ENCODE measurements at places on chromosomes 11 and 22.

GRCh38 chr11:2703363-2704141 is 3.8 kb upstream of the KCNQ1OT1 start:
- no peak for DNase-seq

DNA sequence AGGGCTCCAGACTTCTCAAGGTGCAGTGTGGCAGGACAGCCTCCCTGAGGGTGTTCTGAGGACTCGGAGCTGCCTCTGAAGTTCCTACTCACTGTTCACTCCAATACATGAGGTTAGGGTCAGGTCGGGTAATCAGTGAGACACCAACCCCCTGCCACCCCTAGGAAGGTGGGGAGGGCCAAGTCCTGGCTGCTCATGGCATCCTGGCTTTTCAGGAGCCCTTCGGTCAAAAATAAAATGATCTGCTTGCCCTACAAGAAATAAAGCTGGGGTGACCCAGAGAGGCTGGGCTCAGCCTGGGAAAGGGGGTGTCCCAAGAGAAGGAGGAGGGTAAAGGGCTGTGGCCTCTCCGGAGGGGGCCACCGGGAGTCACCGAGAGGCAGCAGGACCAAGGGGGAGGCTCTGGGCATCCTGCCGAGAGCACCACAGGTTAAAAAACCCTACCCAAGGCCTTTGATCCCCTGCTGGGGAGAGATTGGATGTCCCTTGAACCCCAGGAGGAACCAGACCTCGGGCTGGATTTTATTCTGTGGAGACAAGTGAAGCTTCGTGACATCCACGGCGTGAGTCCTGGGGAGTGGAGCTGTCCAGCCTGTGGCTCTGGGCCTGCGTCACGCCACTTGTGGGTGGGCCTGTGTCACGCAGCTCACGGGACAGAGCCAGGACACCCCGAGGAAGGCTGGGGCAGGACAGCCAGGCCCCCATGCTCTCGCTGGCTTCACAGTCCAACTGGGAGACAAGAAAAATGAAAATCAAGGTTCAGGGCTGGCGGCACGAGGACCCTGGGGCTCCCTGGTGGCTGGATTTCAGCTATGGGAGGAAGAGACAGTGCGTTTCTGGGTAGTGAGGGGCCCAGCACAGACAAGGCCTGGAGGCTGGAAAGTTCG is 102.2 kb upstream of the FGF3 start:
- DNase-seq: no peak

GRCh38 chr11:19639603-19640105 is 73.0 kb upstream of the NAV2 start:
- DNase-seq: no peak

GRCh38 chr11:37343290-37343689 is 745.3 kb upstream of the RAG2 start:
- no peak for DNase-seq

GRCh38 chr11:121460941-121461514 is 8.3 kb upstream of the SORL1-AS1 start:
- no peak for DNase-seq

GRCh38 chr11:130528298-130529261 is 80.1 kb downstream of the ADAMTS15 start:
- DNase-seq: no peak

DNA sequence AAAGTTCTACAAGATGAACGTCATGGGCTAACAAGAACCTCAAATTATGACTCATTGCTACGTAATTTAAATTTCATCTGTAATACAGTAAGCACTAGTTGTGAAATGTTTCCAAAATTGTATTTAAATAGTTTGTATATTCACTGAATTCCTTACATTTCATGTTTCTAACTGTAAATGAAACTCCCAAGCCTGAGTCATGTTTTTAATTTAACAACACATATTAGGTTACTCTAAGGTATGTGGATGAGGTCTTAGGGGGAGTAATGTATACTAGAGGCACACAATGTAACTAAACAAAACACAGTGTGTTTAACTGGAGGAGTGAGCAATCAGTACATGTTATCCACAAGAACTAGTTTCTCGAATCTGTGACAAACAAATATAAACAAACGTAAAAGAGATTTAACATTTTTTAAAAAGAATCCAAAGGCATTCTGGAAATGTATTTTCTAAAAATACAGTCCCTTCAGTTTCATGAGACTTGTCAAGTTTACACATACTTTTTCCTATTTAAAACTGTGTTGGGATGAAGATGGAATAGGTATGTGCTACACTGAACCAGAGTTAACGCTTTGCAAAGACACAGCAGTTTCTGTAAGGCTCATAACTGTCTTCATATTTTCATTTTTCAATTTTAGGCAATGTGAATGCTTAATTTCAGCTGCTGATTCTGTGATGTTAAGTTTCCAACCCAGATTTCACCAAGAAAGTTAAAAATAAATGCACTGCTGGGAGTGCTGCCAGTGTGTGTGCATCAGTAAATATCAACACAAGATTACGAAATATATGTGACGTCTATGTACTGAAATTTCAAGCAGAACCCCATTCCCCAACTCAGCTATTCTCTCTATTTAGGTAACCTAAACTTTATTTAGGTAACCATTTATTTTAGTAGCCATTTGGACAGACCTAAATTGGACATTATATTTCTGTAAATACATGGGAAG is 52.6 kb downstream of the PITPNB start:
- no peak for DNase-seq

- no peak for DNase-seq
Observed at GRCh38 chr11:117453886-117454563, 126.4 kb downstream of the CEP164 start.

GRCh38 chr11:77396305-77396704 is 77.6 kb downstream of the PAK1 start:
- DNase-seq: no peak

DNA sequence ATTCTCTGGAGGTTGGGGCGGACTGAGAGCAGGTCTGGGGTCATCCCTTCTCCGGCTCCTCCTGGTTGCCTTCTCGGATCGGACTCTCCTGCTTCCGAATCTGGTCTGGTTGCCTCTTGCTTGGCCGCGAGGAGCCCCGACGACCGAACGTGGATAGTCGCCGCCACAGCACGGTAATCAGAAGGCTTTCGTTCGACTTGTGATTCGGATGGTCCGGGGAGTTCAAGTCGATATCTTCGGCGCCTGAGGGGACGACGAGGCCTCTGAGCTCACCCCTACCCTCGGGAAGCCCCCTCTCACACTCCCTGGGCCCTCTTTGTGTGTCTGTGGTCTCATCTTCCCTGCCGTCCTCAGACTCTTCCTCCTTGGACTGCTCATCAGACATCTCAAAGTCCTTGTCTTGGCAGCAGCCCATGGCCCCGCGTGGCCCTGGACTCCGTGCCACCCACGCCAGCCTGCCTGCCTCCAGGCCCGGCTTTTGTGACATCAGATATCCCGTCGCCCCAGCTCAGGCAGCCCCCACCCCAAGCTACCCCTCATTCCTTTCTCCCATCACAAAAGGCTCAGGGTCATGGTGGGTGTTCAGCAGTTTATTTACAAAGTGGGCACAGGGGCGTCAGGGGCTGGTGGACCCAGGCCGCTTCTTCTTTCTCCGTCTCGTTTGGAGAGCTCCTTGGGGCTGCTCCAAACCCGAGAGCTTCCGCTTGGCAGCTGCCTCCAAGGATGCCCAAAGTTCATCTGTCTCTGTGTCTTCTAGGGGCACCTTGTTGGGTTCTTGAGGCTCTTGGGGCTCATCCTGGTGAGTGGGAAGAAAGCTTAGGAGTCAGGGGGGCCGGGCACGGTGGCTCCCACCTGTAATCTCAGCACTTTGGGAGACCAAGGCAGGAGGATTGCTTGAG is at the start of gene TEX54:
Gene TEX54 (minus strand): TSS at position 506 of the 899 bp plus-strand sequence.
- no peak for DNase-seq

DNA sequence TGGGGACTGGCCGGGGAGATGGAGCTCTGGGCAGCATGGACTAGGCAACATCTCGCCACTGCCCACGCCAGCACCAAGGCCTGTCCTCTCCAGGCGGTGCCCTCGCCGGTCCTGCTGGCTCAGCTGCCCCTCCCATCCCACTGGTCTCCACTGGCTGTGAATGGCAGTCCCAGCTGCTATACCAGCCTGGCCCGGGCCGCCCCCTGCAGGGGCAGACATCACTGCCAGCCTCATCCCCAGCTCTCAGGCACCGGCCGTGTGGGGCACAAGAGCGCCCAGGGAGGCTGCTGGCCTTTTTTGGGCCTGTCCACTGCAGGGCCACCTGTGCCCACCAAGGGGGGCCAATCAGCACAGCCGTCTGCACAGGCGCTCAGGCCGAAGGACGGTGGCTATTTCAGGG is 30.1 kb upstream of the H19 start:
- DNase-seq: no peak

- no peak for DNase-seq
Observed at GRCh38 chr11:84232511-84232910, 946.3 kb upstream of the CCDC90B start.

GRCh38 chr11:76218449-76219178 is 12.3 kb upstream of the WNT11 start:
- DNase-seq: no peak

DNA sequence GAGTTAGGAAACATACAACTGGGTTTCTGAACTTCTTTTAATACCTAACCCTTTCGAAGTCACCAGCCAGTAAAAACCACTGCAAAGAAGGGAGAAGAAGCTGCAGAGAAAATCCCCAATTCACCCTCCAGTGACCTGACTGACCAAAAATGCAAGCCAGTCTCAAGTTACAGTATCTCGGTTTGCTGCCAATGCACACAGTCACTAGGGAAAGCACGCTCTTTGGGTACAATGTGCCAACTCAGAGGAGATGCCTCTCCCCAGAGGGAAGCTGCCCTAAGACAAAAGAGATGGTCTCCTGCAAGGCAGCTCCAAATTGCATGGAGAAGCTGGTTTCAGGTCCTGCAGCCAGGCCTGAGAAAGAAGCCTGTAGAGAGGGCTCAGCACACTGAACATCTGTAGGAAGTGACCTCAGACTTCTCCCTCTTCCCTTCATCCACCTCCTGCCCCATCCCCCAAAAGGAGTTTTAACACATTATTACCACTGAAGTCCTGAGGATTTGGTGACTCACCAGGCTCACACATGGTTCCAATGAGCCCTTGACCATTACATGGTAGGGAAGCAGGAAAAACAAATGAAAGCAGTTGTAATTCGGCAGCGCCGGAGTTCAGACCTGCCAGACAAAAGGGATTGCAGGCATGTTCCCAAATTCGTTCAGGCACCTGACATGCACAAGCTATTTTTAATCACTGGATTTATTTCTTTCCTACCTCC is 90.1 kb downstream of the ETS1 start:
- no peak for DNase-seq

DNA sequence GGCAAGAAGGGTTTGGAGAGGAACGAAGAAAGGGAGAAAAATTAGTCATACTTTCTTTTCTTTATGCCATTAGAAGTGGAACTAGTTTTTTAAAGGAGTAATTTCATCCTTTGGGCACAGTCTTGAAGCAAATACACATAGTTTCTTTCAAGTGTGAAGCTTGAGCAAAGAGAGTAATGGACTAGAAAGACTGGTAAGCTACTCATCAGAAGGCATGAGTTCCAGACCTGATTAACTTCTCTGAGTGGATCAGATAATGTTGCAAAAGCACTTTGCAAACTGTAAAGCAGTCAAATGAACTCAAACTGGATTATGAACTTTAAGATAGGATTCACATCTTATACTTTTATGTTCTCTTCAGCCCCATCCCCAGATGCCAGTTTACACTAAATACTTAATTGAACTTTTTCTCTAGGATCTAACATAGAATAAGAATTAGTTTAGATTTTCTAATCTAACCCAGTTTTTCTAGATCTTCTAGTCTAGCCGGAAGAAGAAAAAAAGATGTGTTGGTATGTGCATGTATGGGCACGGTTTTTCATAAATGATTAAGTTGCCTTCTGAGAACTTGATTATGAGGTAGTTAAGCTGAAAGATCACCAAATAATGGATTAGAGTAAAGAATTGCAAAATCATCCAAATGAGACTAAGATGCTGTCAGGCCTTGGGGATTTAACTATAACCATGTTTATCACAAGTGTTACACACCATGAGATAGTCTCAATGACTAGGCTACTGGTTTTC is 2.5 kb downstream of the DDIAS start:
- no peak for DNase-seq

DNA sequence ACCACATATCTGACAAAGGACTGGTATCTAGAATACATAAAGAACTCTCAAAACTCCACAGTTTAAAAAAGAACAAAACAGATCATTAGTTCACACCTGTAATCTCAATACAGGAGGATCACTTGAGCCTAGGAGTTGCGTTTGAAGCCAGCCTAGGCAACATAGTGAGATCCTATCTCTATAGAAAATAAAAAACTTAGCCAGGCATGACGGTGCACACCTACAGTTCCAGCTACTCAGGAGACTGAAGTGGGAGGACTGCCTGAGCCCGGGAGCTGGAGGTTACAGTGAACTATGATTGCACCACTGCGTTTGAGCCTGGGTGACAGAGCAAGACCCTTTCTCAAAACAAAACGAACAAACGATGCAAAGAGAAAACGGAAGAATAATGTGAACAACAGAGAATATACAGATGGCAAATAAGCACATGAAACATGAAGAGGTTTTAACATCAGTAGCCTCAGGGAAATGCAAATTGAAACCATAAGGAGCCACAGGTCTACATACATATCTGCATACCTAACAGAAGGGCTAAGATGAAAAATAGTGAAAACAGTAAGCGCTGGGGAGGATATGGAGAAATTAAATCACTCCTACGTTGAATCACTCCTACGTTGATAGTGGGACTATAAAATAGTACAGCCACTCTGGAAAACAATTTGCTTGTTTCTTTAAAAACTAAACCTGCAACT is 70.7 kb downstream of the DGCR2 start:
- DNase-seq: no peak

GRCh38 chr11:15163136-15163535 is 48.4 kb downstream of the INSC start:
- DNase-seq: no peak

GRCh38 chr11:117459979-117460300 is 132.3 kb downstream of the CEP164 start:
- DNase-seq: no peak

DNA sequence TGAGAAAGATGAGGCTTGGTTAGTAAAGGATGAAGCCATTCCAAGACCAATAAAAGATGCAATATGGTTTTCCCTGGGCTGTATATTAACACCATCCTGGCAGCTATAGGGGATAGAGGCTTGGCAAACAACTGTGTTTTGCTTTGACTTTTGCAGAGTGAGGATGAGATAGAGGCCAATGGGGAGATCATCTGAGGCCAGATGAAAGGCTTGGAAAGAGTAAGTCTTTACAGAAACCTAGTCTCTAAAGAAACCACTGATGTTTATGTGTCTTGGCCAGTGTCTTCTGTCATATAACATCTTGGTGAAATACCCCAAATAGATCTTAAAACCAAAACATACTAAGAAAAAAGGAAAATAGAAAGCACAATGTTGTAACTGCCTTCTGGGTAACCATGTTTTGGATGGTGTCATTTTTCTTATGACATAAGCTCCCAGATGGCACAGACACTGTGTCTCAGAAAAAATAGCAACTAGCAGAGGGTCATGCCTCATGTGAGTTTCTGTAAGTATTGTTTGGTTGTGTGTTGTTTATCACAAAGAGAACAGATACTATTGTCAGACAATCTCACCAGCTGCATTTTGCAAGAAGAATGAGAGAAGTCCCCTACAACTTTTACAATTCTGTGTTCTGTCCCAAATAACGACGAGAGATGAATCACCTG is 305.4 kb downstream of the ST3GAL4 start:
- DNase-seq: no peak

Measured in LoVo (cell line).